Cerebellar cortex (tissue), 1 donor: ENCODE measurements at places on chromosomes 7 and 10.

DNA sequence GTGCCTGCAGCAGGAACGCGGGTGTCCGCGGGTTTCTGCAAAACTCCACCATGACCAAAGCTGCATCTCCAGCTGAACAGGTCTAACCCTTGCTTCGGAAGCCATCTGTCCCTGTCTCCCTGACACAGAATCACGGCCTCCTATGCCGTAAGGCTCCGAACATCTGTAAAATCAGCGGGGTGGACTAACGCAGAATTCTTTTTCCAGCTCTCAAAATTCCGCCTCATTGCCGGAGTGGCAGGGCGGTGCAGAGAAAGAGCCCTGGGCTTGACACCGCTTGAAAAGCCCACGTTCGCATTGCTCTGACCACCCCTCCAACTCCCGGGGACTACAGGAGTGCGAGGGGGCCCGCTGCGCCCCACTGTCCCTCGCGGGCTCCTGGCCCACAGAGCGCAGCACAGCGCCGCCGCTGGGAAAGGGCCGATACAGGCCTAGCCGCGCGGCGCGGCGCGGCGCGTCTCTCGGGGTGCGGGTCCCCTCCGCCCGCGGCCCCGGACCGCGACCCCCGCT, 409 bp downstream of the DNMBP start:
- peak; percentile 51 for DNase-seq

DNA sequence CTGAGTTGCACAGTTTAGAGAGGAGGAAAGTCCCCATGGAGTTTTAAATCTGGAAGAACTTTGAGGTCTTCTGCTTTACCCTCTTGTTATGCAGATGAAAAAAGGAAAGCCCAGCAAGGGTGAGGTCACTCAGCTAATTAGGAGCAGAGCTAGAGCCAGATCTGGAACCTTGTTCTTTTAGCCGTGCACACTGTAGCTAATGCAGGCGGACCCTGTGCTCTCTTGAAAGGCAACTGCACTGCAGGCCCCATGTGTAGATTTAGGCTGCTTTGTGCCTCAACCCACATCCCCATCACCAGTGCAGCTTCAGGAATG, 63.4 kb downstream of the SYPL1 start:
- DNase-seq = no peak

DNA sequence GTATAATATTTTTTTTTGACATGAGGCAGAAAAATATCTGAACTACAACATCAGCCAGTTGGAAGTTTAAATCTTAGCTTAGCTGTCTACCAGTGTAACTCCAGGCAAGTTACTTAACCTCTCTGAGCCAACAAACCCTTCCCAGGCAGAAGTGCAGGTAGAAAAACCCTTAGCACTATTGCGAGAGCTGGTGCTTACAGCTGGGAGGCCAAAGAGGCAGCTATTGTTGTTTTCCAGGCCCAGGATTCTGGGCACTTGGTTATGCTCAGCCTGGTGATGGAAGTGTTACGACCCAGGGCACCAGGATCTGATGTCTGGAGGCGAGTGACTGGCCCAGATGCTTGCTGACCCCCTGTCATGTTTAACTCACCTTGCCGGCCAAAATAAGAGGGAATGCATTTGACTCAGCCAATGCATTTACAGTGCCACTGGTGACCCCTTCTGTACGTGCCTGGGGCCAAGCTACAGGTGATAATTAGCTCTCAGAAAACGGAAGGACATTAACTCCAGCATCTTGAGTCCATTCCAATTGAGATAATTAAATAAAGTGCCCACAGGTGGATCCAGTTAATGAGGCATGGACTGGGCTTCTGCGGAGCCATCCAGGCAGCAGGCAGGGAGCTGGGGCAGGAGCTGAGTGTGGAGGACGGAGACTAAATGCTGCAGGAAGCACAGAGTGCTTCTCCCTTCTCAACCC, 126.5 kb upstream of the HABP2 start:
- DNase-seq = no peak

GRCh38 chr7:47379629-47380324, 202.1 kb downstream of the TNS3 start:
- peak; percentile 66 for DNase-seq

GRCh38 chr7:16984375-16984774, 102.6 kb upstream of the AGR3 start:
- DNase-seq = no peak

DNA sequence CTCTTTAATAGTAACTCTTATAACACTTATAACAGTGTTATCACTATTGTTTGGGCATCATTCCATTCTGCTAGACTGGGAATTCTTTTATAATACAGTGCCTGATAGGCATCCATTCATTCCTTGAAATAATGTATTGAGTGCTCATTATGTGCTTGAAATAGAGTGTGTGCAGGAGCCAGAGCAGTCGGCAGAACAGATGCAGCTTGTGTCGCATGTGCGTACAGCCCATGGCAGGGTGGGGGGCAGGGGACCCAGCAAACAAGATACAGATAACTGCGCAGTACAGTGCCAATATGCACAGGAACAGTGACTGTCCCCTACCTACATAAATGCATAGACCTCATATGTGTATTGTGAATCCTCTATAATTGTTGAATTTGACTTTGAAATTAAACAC, 99.3 kb downstream of the KAT6B start:
- no peak for DNase-seq

DNA sequence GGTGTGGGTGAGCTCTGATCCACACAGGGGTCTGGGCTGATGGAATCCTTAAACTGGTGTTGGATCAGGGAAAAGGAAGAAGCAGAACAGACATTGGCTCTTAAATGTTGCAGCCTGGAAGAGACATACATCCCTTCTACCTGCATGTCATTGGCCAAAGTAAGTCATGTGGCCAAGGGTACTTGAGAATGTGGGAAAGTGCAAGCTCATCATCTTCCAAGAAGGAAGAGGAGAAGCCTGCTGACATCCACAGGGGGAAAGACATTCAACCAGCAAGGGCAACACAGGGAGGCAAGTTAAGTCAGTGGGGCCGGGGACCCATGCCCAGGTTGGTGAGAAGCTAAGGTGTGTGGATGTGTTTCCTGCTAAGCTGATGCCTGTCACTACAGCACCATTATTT, 272.8 kb upstream of the MKI67 start:
- DNase-seq = no peak

GRCh38 chr7:44538093-44538797, 2.9 kb downstream of the NPC1L1 start:
- DNase-seq = no peak

GRCh38 chr10:81146436-81146835, 608.7 kb downstream of the SH2D4B start:
- DNase-seq = no peak

- no peak for DNase-seq
Measured at GRCh38 chr7:18590241-18590640, 94.7 kb downstream of the HDAC9 start.

GRCh38 chr7:23276376-23276775, 22.8 kb upstream of the MALSU1 start:
- peak; percentile 11 for DNase-seq

DNA sequence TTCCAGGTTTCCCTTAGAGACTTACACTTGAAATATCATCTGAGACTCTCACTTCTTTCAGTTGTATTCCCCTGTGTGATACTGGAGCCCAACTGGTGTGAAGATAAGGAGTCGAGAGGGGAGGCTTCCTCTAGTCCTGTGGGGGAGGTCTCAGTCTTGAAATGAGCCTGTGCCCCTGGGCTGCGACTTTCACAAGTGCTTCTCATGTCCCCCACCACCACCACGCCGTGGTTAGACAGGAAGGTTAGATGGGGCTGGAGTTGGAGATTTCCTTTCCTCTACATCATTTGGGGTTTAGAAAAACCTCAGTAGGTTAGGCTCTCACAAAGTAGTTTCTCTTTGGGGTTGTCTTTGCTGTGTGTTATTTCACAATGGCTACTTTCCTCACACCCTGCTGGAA, 25.6 kb upstream of the MKX start:
- no peak for DNase-seq

GRCh38 chr7:82605247-82605864, 161.8 kb upstream of the CACNA2D1 start:
- peak; percentile 38 for DNase-seq

DNA sequence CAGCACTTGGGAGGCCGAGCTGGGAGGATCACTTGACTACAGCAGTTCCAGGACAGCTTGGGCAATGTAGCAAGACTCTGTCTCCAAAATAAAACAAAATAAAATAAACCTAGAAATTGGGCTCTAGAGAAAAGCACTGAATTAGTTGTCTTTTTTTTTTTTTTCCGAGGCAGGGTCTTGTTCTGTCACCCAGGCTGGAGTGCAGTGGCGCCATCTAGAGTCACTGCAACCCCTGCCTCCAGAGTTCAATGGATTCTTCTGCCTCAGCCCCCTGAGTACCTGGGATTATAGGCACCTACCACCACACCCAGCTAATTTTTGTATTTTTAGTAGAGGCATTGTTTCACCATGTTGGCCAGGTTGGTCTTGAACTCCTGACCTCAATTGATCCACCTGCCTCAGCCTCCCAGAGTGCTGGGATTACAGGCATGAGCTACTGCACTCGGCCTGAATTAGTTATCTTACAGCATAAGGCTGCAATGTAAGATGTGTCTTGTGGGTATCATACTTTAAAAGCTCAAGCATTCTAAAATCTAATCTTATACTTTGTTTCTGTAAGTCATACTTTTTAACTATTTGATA, 12.8 kb downstream of the MEIG1 start:
- peak; percentile 41 for DNase-seq

- no peak for DNase-seq
Measured at GRCh38 chr7:46123-46829, 146.1 kb upstream of the FAM20C start.

GRCh38 chr7:36871863-36872262, 147.6 kb upstream of the AOAH start:
- no peak for DNase-seq

DNA sequence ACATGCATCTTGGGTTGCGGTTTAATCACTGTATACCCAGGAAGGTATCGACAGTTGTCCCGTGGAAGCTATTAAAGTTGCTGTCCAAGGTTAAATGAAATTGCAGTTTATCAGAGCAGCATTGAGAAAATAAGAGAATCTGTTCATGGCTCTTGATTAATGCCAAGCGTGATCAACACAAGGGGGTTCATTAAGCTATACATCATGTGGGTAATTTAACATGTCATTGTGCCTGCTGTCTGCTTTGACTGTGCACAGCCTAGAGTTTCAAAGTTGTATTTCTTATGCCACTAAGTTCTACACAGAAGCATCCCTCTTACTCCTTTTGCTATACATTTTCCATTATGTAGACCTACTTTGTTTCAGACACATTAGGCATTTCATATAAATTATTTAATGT, 74.8 kb upstream of the SP8 start:
- DNase-seq = no peak
